ENCODE measurements at places on chromosomes 2 and 18.

DNA sequence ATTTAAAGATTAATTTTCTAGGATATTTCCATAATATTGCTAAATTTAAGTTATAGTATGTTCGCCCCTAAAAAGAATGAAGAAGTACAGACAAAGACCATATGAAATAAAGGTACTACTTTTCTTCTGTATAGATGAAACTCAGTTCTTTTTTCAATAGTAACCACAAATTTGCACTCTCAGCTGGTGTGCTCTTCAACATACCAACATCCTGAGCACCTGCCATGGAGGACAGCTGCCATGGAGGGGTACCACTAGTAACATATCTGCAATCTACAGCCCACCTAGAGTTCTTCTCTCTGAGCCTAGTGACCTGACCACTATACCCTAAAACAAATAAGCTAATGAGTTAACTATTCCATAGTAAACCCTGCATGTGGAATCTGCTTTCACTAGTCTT, 36.8 kb upstream of the ERCC3 start:
- no peak for DNase-seq

GRCh38 chr2:117771969-117772630, 42.4 kb upstream of the DDX18 start:
- DNase-seq = no peak

GRCh38 chr2:128997166-128997866, 678.6 kb upstream of the HS6ST1 start:
- no peak for DNase-seq

DNA sequence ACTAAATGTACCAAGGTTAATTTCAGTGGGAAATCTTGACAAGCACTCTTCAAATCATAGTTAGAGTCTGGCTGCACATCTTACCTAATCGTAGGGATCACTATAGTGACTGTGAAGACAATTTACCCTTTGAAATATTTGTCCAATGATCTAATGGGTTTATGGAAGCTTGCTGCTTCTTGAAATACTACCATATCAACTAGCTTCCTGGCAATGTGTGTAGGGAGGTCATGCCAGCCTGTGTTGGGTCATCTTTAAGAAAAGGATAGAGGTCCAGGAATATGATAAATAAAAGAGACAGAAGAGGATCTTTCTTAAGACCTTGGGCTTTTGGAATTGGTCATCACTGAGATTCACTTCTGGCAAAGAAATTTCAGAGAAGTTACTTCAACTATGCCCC, 84.4 kb downstream of the POLE4 start:
- no peak for DNase-seq

GRCh38 chr2:125857971-125858794, 797.8 kb upstream of the GYPC start:
- DNase-seq = no peak

DNA sequence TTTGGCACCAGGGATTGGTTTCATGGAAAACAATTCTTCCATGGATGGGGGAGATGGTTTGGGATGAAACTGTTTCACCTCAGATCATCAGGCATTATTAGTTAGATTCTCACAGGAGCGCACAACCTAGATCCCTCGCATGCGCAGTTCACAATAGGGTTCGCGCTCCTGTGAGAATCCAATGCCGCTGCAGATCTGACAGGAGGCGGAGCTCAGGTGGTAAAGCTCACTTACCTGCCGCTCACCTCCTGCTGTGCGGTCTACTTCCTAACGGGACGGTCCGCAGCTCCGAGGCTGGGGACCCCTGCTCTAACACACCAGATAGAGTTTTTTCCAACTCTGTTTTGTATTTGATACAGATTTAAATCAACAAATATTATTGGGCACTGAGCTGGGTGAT, 286.5 kb downstream of the MTX2 start:
- DNase-seq = no peak

GRCh38 chr2:10163498-10164486, 41.3 kb downstream of the RRM2 start:
- no peak for DNase-seq

Measured in stimulated activated CD4-positive, alpha-beta T cell treated with anti-CD3 and anti-CD28 coated beads, TNF-alpha, amount 100 ng/mL, for 1 hour (primary cell).